Islet precursor cell (in vitro differentiated cells): ENCODE measurements at places on chromosomes 3 and 15.
A peak's percentile ranks its signal among the peaks of the same experiment; 100 is the strongest.

GRCh38 chr3:42377681-42378080, 32.7 kb downstream of the LYZL4 start:
- no peak for DNase-seq

- DNase-seq: peak; percentile 72
Measured at GRCh38 chr3:143596957-143597642, 251.2 kb downstream of the SLC9A9 start.

DNA sequence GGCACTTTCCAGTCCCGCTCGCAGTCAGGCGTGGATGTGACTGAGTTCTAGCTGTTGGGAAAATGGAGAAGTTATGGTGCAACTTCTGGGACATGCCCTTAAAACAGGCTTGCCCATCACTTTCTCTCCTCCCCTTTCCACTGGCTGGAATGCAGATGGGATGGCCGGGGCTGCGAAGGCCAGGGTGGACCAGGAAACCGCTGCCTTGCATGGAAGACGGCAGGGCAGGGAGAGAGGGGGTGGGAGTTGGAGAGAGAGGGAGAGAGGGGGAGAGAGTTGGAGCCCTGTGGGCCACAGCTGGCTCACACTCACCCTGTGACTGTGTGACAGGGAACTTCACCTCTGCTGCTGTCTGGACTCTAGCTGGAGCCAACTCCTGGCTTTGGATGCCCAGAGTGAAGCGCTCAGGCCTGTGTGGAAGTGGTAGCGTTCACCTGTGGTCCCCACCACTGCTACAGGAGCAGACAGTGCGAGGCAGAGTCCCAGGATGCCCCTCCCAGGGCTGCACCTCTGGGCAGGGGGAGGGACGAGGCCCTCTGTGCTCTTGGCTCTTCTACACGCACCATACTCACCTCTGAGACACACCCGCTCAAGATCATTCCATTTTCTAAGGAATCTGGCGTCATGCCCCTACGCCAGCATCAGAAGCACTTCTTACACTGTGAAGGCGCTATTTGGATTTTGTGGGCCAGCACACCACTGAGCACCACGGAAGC, 36.6 kb downstream of the KLHL25 start:
- DNase-seq: peak; percentile 49

DNA sequence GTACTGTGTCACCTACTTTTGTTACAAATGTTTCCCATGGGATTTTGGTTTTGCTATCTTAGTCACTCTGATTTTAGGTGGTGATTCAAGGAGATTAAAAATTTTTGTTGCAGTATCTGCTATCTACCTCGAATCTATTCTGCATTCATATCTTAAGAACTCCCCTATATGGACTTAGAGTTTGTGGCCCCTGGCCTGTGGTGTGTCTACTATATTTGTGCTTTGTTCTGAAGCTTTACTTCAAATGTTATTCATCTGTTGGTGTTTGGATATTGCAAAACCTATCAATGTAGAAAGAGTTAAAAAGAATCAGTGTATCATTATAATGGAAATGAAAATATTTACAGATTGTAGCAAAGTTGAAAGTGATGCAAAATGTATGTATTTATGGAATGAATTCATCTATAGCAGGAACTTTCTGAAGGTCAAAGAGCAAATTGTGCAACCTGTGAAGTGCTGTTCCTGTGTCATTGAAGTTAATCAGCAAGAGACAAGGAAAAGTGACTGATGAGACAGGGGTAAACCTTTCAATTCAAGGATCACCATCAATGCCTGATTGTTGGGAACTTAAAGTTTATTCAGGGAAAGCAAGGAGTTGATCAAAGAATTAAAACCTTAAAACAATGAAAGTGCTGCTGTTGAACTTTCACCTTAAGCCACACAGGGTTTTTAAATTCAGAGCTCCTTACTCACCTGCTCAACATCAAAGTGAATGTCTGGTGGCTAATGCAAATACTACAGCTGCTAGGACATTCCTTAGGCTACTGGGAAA, 71.0 kb downstream of the SLMAP start:
- no peak for DNase-seq

DNA sequence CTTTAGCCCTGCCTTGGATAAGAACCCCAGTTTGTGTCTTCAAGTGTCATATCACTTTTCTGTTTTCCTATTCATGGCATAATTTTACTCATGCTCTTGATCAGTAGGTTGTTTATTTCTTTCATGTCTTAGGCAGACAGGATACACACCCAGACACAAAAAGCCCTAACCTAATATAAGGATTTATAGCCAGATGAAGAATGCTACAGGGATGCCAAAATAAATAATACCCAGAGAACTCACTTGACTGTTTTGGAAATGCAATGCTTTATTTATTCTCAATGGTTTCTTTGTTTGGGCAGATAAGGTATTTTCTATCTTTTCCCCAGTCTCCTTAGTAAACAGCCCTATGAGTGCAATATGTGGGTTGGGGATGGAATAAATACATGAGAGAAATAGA, 424.0 kb upstream of the PDZRN3 start:
- DNase-seq: no peak

GRCh38 chr15:70212963-70213315, 115.2 kb upstream of the TLE3 start:
- DNase-seq: no peak

GRCh38 chr15:50148362-50148963, 29.4 kb upstream of the ATP8B4 start:
- DNase-seq: peak; percentile 82
